ENCODE measurements at places on chromosomes 1 and 21.

DNA sequence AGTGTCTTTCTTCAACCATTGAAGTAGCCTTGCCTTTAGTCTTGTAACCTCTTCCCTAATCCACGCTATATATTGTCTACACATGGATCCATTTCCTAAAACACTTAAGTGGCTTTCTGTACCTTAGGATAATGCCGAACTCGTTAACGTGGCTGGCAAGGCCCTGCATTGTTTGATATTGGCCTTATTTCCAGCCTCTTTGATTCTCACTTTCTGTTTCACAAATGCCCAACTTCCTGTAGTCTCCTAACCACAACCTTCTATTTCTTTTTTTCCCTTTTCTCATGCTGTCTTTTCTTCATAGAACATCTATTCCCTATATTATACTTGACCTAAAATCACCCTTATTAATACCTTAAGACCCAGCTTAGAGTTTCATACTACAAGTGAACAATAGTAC, 536.0 kb downstream of the LMO4 start:
- H3K27me3 ChIP-seq = no peaks in the 10 kb centered on the region
- H3K4me3 ChIP-seq = no peak overlapping the region
- H3K36me3 ChIP-seq = peaks cover 23% of the 10 kb centered on the region

DNA sequence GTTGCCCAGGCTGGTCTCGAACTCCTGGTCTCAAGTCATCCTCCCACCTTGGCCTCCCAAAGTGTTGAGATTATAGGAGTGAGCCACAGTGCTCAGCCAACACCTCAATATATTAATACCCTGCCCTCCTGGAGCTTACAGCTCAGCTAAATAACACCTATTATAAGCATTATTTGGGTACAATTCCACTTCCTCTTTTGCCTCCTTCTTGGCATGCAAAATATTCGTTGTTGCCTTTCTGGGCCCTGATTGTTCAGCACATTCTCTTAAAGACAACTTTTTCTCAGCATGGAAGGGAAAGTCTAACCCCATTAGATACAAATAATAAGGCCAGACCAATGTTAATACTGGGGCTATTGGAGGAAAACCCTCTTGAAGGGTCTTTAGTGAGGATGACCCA, 2.8 kb downstream of the PAQR7 start:
- peaks cover 1% of the 10 kb centered on the region for H3K4me1 ChIP-seq
- H3K27ac ChIP-seq = no peak overlapping the region
- H3K27me3 ChIP-seq = no peaks in the 10 kb centered on the region
- no peak overlapping the region for H3K4me3 ChIP-seq

DNA sequence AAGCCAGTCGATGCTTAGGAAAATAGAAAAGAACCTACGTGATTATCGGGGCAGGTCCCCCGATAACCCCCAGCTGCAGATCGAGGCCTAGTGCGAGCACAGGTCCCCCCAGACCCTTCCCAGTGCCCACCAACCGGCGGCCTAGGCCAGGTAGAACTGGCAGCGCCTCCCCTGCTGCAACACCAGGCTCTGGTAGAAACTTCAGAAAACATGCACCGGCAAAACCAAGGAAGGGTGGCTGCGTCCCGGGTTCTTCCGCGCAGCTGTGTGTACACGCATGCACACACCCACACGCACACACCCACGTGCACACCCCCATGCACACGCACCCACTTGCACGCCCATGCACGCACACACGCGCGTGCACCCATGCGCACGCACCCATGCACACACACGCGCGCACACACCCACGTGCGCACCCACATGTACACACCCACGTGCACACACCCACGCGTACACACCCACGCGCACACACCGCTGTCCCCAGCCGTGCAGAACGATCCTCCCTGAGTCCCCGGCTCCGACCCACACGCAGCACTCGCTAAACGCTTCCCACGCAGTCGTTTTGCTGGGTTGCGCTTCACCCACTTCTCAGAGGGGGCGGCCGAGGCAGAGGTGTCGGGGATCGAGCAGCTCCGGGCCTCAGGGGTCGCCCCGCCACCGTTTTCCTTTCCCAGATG, 5.2 kb downstream of the TSPEAR start:
- H3K27ac ChIP-seq = no peak overlapping the region
- no peak for DNase-seq
- peak overlapping the region; percentile 82 for H3K4me3 ChIP-seq
- H3K36me3 ChIP-seq = no peaks in the 10 kb centered on the region
- peaks cover 12% of the 10 kb centered on the region for H3K4me1 ChIP-seq

DNA sequence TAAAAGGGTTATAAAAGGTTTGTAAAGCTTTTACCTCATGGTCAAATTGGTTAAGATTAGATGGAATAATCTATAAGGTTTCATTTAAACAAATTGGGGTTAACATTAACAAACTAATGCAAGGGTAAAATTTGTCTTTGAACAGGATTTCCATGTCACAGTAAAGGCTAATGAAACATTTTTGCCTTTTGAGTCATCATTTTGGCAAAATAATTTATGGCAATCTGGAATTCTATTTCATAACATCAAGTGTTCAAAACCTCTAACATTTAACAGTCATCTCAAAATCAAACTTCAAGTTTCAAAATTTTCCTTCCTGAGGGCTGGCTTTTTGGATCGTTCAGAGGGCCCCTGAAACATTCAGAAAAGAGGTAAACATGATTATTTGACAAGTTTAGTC, 6.6 kb upstream of the CD46 start:
- H3K4me3 ChIP-seq = no peak overlapping the region
- no peaks in the 10 kb centered on the region for H3K4me1 ChIP-seq
- peaks cover 19% of the 10 kb centered on the region for H3K36me3 ChIP-seq
- H3K27ac ChIP-seq = no peak overlapping the region
- DNase-seq = no peak

- H3K4me3 ChIP-seq = no peak overlapping the region
- DNase-seq = no peak
- H3K36me3 ChIP-seq = no peaks in the 10 kb centered on the region
- no peaks in the 10 kb centered on the region for H3K27me3 ChIP-seq
- no peak overlapping the region for H3K27ac ChIP-seq
Measured at GRCh38 chr21:34935452-34935851, 113.7 kb downstream of the RUNX1 start.

- peaks cover 4% of the 10 kb centered on the region for H3K36me3 ChIP-seq
- peaks cover 8% of the 10 kb centered on the region for H3K4me1 ChIP-seq
- no peak for DNase-seq
- H3K27ac ChIP-seq = no peak overlapping the region
Measured at GRCh38 chr1:167136191-167136614, 42.3 kb downstream of the STYXL2 start.

DNA sequence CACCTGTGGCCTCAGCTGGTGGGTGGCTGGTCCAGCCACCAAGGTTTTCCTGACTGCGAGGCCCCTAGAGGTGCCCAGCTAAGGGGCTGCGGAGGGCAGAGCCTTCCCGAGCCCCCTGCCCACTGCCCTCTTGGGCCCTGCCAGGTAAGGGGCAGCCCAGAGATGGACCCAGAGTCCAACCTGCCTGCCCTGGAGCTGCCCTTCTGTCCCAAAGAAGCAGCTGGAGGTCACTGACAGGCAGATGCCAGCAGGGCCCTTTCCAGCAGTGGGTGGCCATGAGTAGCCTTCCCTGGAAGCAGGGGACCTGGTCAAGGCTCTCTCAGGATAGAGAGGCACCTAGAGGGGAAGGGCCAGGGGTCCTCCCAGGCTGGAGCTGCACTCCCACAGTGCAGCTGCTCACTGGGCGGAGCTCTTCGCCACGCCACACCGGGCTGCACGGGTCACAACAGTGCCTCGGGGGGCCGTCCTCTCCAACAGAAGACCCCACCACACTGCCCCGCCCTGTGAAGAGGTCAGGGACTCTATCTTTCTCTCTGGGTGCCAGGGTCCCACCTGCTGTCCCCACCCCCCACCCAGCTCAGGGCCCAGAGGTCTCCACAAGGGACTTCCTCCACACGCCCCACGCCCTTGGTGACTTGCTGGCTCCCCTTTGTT, 10.9 kb upstream of the GNB1 start:
- no peaks in the 10 kb centered on the region for H3K27me3 ChIP-seq
- H3K4me1 ChIP-seq = no peaks in the 10 kb centered on the region
- no peak overlapping the region for H3K4me3 ChIP-seq
- DNase-seq = peak; percentile 26

GRCh38 chr1:2183937-2184334, 10.6 kb downstream of the FAAP20 start:
- H3K27ac ChIP-seq = no peak overlapping the region
- peaks cover 19% of the 10 kb centered on the region for H3K36me3 ChIP-seq
- H3K4me1 ChIP-seq = no peaks in the 10 kb centered on the region
- DNase-seq = no peak
- no peak overlapping the region for H3K4me3 ChIP-seq

- 0 out of 2 replicates have a peak, but pooled peaks cover 4% of the 10 kb centered on the region for H3K4me1 ChIP-seq
- H3K27ac ChIP-seq = no peak overlapping the region
- H3K4me3 ChIP-seq = no peak overlapping the region
Measured at GRCh38 chr1:100699744-100700143, 19.8 kb upstream of the VCAM1 start.

GRCh38 chr1:7457811-7458210, 313.3 kb upstream of the VAMP3 start:
- H3K36me3 ChIP-seq = no peaks in the 10 kb centered on the region
- DNase-seq = no peak
- H3K4me1 ChIP-seq = no peaks in the 10 kb centered on the region
- H3K27ac ChIP-seq = no peak overlapping the region
- H3K4me3 ChIP-seq = no peak overlapping the region

- DNase-seq = no peak
- no peaks in the 10 kb centered on the region for H3K36me3 ChIP-seq
- H3K4me3 ChIP-seq = no peak overlapping the region
- H3K4me1 ChIP-seq = no peaks in the 10 kb centered on the region
Measured at GRCh38 chr1:70333245-70333644, 21.3 kb downstream of the ANKRD13C start.

DNA sequence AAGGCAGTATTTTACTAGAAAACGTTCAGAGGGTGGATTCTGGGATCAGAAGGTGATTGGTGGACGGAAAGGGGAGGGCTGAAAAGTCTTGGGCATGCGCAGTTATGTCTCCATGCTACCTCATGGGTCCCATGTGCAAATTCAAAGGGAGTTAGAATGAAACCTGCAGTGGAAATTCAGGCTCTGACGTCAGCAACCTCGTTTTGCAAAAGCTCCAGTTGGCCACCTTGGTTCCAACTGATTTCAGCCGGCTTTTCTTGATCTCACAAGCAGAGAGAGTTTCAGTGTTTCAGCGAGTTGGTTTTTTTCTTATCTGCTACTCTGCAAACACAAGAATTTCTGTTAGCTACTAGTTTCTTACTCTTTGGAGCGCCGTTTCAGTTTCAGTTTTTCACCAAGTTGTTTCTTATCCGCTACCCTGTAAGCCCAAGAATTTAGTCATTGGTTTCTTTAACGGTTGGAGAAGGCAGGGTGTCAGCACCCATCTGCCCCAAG, 69.8 kb upstream of the PGBD5 start:
- no peak for DNase-seq
- no peak overlapping the region for H3K4me3 ChIP-seq
- no peak overlapping the region for H3K27ac ChIP-seq
- H3K4me1 ChIP-seq = no peaks in the 10 kb centered on the region

DNA sequence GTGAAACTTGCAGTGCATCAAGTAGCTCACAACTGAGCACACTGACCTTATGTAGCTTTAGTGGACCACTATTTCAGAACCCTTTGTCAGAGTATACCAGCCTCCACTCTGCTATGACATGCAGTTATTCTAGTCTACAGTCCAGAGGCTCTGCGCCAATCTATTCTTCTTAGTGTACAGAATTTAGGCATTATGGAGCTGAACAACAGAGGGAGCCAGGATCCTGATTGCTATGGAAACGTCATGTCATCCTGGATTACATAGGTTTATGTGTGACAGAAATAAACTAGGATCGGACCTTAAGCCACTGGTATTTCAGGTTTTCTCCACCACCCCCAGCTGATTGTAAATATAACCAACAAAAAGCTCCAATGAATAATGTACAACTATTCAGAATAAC, 48.1 kb upstream of the EEIG2 start:
- H3K27ac ChIP-seq = no peak overlapping the region
- DNase-seq = no peak
- no peak overlapping the region for H3K4me3 ChIP-seq
- no peaks in the 10 kb centered on the region for H3K4me1 ChIP-seq
- peaks cover 5% of the 10 kb centered on the region for H3K36me3 ChIP-seq

DNA sequence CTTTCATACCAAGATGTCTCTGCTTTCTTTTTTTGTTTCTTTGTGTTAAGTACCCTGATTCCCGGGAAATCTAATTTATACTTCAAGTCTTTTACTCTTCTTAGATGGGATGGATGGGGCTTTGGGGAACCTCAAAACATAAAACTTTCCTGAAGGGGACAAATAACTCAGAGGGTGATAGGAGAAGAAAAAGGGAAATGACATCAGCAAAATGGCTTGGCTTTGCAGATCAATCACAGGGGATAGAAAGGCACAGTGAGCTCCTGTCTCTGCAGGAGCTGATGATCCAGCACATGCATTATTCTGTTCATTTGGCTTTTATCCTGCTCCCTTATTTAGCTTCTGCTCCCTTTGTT, 1.4 kb upstream of the CA14 start:
- no peaks in the 10 kb centered on the region for H3K27me3 ChIP-seq
- peaks cover 8% of the 10 kb centered on the region for H3K4me1 ChIP-seq
- H3K27ac ChIP-seq = peak overlapping the region; percentile 11
- peak overlapping the region; percentile 80 for H3K4me3 ChIP-seq

- no peak for DNase-seq
- peaks cover 5% of the 10 kb centered on the region for H3K36me3 ChIP-seq
- H3K4me1 ChIP-seq = no peaks in the 10 kb centered on the region
- H3K4me3 ChIP-seq = no peak within 1 kb of the TSS
- no peaks in the 10 kb centered on the region for H3K27me3 ChIP-seq
- no peak within 1 kb of the TSS for H3K27ac ChIP-seq
Measured at GRCh38 chr1:193185901-193186731, at the start of gene B3GALT2. Gene B3GALT2, minus strand, starts transcription at chr1:193186613. Its CDS starts 5,051 bp downstream, at chr1:193181562.

DNA sequence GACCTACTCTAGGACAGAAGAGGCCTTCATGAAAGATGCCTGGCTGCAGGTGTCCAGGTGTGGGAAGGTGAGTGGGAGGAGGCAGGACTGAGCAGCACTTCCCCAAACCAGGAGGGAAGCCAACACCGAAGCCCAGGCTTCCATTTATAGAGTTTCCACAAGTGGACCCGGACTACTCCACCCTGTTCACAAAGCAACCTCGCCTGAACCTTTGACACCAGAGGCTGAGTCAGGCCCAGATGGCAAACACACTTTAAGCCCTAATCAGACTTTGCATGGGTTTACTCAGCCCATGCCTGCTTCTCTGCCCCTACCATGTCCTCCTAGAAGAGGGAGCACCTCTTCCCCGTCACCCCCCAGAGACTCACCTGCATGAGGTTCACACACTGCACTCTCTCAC, 14.0 kb downstream of the PRR9 start:
- DNase-seq = no peak
- H3K27me3 ChIP-seq = no peaks in the 10 kb centered on the region
- no peaks in the 10 kb centered on the region for H3K4me1 ChIP-seq
- H3K36me3 ChIP-seq = no peaks in the 10 kb centered on the region
- H3K4me3 ChIP-seq = no peak overlapping the region
- no peak overlapping the region for H3K27ac ChIP-seq

DNA sequence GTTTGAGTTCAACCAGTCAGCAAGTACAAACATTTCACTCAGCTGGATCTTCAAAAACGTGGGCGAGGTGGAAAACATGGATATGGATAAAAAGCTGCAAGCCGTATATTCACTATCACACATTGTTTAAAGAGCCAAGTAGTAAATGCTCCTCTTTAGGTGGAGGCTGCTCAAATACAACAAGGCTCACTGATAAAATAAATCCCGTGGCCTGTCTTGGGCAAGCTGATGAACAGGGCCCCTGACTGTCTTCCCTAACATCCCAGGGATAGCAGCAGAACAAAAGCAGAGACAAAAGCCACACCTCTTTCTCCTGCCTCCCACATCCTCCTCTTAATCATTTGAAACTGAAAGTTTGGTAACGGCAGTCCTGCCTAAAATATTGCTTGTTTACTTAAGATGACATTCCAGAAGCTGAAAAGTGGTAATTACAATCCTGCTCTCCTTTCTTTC, 357.7 kb downstream of the TTLL7 start:
- no peak overlapping the region for H3K27ac ChIP-seq
- no peaks in the 10 kb centered on the region for H3K27me3 ChIP-seq
- DNase-seq = peak; percentile 28
- H3K4me1 ChIP-seq = no peaks in the 10 kb centered on the region
- no peaks in the 10 kb centered on the region for H3K36me3 ChIP-seq

All from H9 (cell line).